Cerebellum (tissue), 4 donors: ENCODE measurements at places on chromosomes 12 and 14.

DNA sequence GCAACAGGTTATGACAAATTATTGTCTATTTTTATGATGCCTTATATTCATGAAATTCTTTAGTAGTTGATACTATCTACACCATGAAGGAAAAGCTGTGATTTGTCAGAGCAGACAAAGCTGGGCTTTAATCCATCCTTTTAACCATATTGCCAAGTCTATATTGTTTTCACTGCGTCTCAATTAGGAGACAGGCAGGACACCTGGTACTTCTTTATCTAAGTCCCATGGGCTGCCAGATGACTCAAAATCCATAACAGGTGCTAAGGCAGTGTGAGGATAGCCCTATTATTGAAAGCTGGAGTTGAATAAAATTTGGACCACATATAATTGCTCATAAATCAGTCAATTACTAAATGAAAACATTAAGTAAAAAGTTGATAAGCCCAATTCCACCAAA is 22.6 kb downstream of the INSM2 start:
- DNase-seq = no peak

DNA sequence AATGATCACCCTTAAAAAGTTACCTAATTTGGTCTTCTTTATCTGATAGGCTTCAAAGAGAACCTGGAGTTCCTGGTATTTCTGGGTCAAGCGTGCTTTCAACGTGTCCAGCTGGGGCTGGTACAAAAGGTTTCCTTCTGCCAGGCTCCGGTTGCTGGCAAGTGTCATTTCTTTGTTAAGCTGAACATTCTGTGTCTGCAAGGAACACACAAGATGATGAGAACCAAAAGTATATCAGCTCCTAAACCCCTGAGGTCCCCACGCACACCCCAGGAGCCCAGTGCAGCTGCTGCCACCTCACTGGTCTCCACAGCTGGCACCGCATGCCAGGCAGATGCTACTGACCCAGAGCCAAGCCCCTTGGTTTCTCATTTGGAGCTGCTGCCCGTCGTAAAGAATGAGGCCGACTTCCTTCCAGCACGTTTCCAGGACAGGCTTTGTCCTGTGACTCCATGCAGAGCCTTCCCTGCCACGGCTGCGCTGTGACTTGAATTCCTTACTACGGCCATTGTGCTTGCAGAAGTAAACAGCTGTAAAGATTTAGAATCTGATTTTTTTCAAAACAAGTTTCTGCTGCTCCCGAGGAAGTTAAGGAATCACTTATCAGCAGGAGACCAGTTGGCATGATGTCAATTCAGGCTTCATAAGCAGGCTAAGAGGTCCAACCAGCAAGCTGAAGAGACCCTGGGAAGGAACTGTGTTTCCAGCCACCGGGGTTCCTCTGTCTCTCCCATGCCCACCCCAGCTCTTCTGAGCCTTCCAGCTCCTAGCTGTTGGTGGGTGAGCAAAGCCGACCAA is 24.9 kb downstream of the VPS37B start:
- no peak for DNase-seq

DNA sequence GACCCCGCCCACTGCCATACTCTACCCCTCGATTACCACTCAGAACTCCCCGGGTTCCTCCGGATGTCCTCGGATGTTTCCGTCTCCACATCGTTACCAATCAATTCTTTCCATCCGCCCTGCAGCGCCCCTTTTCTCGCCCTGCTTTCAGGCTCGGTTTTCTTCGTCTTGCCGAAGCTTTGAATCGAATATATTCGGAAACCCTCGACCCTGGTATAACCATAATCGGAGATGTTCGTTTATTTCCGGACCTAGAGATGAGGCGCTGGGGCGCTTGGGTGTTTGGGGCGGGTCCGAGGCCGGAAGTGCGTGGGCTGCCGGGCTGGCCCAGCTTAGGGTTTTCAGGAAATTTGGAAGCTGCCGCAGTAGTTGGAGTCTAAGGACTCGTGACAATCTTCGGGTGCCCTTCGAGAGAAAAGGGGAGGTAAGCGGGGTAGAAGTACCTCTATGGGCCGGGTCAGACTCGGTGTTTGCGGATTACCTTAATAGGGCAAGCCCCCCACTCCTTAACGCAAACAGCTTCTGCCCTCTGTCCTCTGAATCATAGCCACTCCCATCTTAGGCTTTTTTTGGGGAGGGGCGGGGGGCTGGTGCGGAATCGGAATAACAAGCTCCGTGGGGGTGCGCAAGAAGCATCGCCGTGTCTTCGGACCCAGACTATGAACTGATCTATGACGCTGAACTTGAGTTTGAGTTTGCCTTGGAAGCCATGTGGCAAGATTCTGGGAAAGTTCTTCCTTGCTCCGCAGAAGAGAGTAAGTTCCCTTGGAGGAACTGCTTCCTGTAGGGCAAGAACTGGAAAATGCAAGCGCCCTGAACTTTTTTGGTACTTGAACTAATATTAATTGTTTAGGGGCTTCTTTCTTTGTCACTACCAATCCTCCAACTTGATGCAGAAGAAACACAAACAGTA is at the start of gene C14orf119:
TSS of gene C14orf119 (plus strand) at position 310 of the 913 bp plus-strand sequence. CDS start 2,154 bp downstream, outside the sequence.
- peak; percentile 100 for DNase-seq

- no peak for DNase-seq
These were observed at the start of gene CD4 for GRCh38 chr12:6788972-6789924. CD4 (plus strand) TSS chr12:6789528; CDS start chr12:6800139, 10,611 bp downstream.

DNA sequence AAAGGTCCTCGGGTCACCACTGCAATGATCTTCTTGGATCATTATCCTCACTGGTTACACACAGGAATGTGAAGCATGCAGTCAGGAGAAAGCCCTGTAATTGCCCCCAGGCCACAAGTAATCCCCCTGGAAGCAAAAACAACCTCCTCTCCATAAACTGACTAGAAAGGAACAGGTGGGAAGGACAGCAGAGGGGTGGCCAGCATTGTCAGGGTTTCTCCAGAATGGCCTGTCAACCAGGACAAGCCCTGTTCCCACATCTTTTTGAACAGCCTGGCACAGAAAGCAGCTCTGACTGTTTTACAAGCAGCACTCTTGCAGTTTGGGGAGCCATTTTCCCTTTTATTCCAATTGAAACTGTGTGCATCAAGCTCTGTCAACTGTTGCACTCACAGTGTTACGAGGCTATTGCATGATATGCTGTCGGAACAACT is 36.1 kb downstream of the TMCC3 start:
- no peak for DNase-seq

- DNase-seq = no peak
These were observed 82.6 kb upstream of the PTPRB start for GRCh38 chr12:70719672-70720420.

- no peak for DNase-seq
These were observed 50.9 kb upstream of the PPFIA2 start for GRCh38 chr12:81809829-81810595.

GRCh38 chr14:41663473-41663850 is 56.8 kb downstream of the LRFN5 start:
- no peak for DNase-seq

GRCh38 chr14:27546111-27546510 is 948.3 kb upstream of the NOVA1 start:
- no peak for DNase-seq
